ENCODE measurements at places on chromosomes 7 and 10.

GRCh38 chr7:129212126-129212525 is 12.7 kb upstream of the AHCYL2 start:
- no peak for DNase-seq

- no peak for DNase-seq
Observed at GRCh38 chr10:111650088-111650487, 533.5 kb downstream of the GPAM start.

- DNase-seq = no peak
Observed at GRCh38 chr10:121596689-121597503, 1.3 kb downstream of the FGFR2 start.

DNA sequence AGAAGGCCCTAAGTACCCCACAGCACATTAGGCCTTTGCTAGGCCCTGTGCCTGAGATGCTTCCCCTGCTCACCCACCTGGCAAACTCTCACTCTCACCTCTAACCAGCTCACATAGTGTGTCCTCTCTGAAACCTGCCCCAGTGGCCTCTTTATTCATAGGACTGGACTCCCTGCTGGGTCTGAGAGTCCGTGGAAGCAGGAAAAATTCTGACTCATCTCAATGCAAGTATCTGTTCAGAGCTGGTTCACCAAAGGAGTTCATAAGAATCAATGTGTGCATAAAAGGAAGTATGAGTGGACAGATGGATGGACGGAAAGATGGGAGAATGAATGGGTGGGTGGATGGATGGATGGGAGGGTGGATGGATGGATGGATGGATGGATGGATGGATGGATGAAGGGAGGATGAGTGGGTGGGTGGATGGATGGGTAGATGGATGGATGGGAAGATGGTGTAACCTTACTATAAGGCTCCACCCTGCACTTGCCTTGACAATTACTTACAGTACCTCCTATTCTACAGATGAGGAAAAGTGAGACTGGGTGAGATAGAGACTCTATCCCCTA is 111.2 kb upstream of the ZMIZ1 start:
- DNase-seq = peak; percentile 25

DNA sequence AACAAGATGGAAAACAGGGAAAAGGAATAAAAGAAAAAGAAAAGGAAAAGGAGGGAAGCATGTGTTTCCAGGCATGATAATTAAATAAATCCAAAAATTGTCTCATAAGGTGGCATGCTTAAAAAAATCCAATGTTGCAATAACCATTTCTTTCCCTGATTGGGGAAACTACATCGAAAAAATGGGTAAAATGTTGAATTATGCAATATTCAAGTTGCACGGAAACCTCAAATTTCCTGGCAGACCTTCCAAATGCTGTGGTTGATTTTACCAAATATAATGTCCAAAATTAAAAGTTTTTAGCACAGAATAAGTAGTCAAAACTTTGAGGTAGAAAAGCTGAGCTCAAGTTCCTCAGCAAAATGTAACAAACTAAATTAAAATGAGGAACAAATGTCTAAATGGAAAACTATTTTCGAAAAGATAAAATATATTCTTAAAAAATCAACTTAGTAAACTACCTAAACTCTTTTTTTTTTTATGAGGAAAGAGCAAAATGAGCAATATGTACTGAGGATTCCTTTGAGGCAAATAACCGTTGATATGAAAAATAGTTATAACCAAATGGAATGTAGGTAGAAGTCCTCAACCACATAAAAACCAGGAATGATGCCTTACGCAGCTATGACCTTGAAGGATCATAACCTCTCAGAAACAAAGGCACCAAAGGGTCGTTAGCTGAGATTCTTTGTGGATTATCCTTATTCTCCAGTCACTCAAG is 52.6 kb downstream of the MACC1 start:
- DNase-seq = peak; percentile 83

DNA sequence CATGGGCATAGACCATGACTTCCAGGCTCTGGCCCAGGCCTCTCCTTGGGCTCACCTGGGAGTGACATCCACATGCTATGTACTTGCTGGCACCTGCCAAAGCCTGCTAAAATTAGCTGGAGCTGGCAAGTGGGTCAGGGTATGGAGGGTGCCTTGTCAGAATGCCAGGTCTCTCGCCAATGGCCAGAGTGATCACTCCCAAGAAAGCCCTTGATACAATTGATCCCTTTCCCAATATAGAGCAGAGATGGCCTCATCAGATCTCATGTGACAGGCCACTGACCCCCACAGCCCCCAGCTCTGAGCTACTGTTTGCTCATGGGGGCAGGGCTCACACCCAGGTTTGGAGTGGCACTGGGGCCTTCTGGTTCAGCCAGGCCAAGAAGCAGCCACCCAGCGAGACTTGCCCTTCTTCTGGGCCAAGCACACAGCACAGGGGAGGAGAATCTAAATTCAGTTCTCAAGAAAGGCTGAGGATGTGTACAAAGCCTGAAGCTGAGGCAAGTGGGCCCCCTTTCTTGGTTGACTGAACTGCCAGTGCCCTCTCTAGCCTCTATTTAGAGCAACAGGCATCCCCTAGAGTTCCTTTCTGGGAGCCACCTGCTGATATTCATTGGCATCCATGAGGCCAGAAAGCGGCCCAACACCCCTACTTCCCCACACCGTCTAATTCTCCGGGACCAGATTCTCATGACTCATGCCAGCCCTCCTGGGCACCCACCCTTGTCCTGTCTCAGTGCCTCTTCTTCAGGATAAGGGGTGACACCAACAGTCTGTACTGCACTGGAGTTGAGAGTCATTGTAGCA is 18.9 kb upstream of the MYL7 start:
- DNase-seq = no peak

DNA sequence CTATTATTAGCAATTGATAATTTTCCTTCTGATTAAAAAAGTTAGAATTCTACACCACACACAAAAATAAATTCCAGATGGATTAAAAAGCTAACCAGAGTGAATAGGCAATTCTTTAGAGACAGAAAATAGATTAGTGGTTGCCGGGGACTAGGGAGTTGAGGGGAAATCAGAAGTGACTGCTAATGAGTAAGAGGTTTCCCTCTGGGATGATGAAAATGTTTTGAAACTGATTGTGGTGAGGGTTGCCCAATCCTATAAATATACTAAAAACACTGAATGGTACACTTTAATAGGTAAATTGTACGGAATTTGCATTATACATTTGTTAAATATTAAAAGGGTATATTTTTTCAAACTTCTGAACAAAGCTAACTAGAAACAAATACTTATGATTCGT is 214.9 kb downstream of the GPAM start:
- DNase-seq = no peak

DNA sequence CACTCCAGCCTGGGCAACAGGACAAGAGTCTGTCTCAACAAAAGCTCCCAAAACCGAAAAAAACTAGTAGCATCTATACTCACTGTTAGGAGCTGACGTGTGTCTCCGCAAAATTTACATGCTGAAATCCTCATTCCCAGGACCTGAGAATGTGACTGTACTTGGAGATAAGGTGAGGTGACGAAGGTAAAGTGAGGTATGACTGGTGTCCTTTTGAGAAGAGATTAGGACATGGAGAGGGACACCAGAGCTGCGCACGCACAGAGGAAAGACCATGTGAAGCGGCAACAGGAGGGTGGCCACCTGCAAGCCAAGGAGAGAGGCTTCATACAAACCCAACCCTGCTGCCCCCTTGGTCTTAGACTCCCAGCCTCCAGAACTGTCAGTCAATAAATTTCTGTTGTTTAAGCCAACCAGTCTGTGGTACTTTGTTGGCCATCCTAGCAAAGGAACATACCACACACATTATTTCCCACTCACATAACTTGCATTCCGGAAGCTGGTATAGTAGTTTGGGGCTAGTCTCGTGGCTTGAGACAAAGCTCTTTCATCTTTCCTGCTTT is 1154.0 kb upstream of the CELF2 start:
- no peak for DNase-seq

GRCh38 chr7:5507013-5507412 is 83.4 kb upstream of the TNRC18 start:
- no peak for DNase-seq

DNA sequence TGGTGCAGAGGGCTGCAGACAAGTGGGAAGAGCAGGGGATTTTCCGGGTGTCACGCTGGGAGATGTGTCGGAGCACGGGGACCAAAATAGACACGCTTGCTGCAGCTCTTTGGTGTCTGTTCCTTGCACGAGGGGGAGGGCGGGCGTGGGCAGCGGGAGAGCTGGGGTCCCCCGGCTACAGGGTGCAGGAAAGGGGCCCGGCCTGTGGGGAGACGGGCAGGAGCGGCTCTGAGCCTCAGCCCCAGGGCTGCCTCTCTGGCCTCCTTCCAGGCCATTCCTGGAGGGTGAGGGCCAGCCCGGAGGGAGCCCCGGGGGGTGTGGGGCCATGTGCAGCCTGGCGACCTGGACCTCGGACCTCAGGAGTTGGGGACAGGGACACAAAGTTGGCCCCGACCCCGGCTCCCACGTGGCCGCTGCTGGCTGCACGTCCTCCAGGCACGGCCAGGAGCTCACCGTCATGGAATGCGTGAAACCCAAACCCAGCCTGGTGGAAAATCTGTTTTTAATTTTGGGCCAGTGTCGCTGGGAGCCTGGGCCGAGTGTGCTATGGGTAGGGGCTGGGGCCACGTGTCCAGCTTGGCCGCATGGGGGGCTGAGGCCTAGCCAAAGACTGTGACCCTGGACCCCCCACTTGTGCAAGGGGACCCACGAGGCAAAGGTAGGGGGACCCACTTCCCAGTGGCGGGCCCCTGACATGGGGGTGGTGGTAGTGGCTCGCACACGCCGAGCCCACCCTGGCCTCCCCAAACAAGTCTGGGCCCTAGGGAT is 6.6 kb downstream of the TTYH3 start:
- peak; percentile 48 for DNase-seq

DNA sequence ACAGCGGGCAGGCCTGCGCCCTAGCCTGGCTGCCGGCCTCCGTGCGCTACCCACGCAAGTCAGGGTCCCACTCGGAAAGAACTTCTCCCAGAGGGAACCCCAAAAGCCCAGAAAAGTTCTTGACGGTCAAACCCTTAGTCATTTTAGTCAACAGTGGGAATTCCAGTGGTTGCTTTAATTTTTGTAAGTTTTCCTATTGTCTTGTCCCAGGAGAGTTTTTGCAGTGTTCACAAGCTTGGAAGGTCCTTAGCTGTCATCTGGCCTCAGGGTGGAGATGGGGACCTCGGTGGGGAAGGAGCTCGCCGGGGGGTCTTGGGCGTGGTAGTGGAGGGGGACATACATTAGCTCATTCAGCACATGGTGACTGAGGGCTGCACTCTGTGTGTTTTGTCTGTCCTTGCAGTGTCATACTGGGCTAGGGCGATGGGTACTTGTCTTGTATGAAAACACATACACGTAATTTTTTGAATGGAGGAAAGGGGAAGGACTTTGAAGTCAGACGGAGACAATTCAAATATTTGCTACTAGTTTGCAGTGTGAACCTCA is 736 bp downstream of the MINDY4 start:
- peak; percentile 21 for DNase-seq

DNA sequence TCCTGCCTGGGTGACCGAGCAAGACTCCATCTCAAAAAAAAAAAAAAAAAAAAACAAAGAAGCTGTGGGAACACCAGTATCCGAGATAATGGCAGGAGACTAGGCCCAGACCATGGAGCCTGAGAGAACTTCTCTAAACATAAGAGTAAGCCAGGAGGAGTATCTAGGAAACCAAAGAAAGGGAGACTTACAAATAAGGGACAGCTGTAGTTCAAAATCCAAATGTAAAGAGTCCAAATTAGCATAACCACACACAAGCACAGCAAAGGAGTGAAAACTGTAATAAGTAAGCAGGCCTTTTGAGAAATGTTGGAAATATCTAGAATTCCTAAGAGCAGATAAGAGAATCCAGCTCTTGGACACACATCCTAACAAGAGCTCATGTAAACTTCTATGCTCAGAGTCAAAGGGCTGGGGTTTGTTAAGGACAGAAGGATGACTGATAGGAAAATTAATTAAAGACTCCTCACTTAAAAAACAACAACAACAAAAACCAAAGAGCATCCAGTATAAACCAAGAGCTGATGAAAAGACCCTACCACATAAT is 15.8 kb downstream of the ZNF25 start:
- no peak for DNase-seq

GRCh38 chr10:42888504-42889095 is 106.0 kb downstream of the BMS1 start:
- DNase-seq = peak; percentile 17

- peak; percentile 76 for DNase-seq
Observed at GRCh38 chr7:45021604-45022296, 21.7 kb downstream of the CCM2 start.

GRCh38 chr7:142898377-142899170 is 13.0 kb upstream of the TRPV6 start:
- DNase-seq = no peak

DNA sequence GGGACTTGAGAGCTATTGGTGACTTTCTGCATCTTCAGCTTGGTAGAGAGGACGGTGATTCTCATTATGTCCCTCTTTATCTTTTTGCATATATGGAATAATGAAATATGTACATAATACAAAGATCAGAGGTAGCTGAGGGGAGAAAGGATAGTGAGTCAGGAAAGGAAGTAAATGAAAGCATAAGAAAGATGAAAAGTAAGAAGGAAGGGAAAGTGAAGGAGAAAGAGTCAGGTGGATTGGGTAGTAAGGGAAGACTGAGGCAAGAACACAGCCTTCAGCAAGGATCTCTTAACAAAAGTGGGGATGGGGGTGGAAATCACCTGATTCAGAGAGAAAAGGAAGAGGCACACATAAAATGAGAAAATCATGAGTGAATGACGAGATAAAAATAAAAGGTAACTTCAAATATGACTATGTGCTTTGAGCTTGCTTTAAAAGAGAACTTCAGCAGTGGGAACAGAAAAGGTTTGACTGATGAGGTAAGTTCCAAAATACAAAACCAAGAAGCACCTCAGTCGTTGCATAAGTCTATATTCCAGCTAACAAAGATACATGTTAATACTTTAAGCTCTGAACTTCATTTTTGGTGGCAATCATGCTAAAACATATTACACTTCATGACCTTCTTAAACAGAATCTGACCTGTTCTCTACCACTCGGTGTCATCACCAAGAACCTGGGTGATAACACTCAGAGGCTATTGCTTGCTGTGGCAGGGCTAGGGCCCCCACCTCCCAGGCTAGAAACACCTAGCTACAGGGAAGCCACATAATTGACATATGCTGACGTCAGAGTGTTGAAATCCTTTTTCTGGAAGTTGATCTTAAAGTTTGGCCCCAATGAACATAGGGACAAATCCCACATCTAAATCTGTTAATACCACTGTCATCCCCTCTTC is 32.9 kb downstream of the NRCAM start:
- no peak for DNase-seq

GRCh38 chr7:57210871-57211270 is 78.6 kb upstream of the ZNF479 start:
- no peak for DNase-seq

Data from cardiac fibroblast (primary cell).